ENCODE measurements at places on chromosomes 12 and 14. TPM values are rescaled to one million over a fixed set of nuclear protein-coding genes. Genes with fewer than 3 reads are reported as not detected.

DNA sequence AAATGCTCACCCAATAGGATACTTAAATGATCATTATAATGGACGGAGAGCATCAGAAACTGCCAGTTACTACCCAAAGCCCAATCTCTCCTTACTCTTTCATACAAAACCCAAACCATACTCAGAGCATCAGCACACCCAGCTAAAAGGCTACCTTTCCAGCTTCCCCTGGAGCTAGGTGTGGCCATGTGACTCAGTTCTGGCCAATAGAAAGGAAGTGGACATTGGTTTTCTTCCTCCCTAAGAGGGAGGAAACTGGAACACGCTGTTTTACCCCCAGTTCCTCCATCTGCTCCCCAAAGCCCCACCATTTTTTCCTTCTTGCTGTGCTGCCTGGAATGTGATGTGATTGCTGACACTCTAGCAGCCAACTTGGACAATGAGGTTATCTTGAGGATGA lies 50.7 kb downstream of the SCARB1 start:
- no peak for DNase-seq

DNA sequence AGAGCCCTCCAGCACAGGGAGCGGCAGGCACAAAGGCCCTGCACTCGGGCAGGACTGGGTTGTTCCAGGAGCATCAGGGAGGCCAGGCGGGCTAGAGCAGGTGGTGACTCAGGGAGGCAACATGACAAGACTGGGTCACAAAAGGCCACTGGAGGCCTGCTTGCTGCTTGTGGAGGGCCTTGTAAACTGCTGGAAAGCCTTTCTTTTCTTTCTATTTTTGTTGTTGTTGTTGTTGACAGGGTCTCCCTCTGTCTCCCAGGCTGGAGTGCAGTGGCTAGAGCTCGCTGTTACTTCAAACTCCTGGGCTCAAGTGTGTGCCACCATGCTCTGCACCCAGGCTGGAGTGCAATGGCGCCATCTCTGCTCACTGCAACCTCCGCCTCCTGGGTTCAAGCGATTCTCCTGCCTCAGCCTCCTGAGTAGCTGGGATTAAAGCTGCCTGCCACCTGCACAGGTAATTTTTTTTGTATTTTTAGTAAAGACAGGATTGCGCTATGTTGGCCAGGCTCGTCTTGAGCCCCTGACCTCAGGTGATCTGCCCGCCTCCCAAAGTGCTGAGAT lies 11.8 kb upstream of the RCOR1 start:
- DNase-seq = no peak

GRCh38 chr12:123139926-123140675 lies 10.8 kb downstream of the PITPNM2 start:
- DNase-seq = no peak

EGLN3 gene
- polyA plus RNA-seq = 1.6 TPM

Measured in immature natural killer cell (primary cell).